Epithelial cell of proximal tubule (primary cell): ENCODE measurements at places on chromosomes 4 and X. TPM values are rescaled to one million over a fixed set of nuclear protein-coding genes. Genes with fewer than 3 reads are reported as not detected.

Gene TMEM31
- total RNA-seq = not detected in 2 replicates

Gene IL9R
- total RNA-seq = 0.07 TPM in 1 of 2 replicates, not detected in the other

Gene MAGEC2
- total RNA-seq = not detected in 2 replicates

Gene CXorf49
- total RNA-seq = 15.4 and 70.9 TPM in 2 replicates

Gene IL3RA
- not detected in 2 replicates for total RNA-seq

Gene TRPC5OS
- total RNA-seq = not detected in 2 replicates

Gene ADH1A
- not detected in 2 replicates for total RNA-seq

Gene GNL3L
- 21.6 and 23.1 TPM in 2 replicates for total RNA-seq

Gene TMSB15B
- 13.9 and 32.8 TPM in 2 replicates for total RNA-seq
